ENCODE measurements at places on chromosomes 6 and 20.

- no peak for DNase-seq
Observed at GRCh38 chr6:149084808-149085556, 232.5 kb upstream of the TAB2 start.

DNA sequence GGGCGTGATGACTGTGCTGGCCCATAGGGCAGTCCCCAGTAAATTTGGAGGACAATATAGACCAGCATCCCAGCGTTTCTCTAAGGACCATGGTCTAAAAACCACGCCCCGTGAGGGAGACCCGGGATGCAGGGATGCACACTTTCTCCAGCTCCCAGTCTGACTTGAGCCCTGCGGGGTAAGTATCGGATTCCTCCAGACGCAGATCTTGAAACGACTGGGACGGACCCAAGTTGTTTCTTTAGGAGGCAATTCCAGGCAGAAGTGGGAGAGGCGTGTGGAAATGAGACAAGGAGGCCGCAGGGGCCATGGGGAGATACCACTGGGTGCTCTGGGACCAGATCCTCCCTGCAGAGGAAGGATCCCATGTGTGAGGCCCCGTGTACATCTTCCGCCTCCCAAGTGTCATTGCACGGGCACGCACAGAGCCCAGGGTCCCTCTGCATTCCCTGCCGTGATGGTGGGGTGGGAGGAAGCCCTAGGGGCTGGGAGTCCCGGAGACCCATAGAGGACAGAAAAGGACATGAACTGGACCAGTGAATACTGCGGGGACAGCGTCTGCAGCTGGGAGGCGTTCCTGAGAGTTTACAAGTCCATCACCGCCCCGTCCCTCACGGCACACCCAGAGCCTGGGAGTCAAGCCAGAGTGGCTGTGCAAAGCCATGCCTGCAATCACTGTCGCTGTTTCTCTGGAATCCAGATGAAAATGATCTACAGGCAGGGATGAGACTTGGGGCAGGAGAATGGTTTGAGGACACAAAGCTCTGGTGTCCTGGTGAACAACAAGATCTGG lies 522.9 kb downstream of the CDH26 start:
- no peak for DNase-seq

DNA sequence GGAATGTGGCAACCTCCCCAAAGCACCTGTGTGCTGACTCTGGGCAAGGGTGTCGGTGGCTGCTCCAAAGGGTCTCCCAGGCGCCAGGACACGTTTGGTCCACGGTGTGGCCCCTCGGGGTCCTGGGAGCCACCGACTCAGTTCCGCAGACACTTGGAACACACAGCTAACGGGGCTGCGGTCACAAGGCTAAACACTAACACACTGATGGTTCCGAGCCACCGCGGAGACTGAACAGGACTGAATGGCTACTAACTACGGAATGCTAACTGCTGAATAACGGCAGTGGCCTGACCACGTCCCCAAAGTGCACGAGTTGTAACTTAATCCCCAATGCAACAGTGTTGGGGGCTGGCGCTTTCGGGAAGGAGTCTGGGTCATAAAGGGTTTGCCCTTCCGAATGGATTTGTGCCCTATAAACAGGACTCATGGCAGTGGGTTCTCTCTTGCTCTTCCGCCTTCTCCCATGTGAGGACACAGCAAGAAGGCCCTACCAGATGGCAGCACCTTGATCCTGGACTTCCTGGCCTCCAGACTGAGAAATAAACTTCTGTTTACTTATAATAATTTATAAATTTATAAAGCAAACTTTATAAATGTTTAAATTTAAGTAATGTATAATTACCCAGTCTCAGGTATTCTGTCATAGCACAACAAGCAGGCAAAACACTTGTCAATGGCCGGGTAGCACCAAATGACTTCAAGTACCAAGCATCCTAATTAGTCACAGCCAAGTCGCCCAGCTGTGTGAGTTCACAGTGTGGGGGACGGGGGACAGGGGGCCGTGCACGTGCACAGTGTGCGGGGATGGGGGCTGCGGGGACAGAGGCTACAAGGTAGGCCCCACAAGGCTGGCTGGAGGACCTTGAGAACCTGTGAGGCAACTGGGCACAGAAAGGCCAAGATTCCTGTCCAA lies 2.3 kb upstream of the EEF1A2 start:
- no peak for DNase-seq

DNA sequence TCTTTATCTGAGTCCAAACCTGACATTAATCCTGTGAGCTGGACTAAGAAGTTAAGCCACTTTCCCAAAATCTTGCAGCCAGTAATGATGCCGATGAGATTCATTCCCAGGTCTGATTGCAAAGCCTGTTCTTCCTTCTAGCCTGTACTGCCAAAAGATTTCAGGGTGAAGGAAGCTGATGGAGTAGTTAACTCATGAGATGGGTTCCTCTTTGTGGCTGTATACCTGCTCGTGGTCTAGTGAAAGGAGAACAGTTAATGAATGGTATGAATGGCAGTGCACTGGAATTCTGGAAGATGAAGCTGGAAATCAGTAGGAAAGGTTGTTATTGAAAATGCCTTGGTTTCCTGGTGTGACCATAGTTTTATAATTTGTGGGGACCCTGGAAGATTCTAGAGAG lies 112.0 kb downstream of the FYN start:
- DNase-seq: no peak

DNA sequence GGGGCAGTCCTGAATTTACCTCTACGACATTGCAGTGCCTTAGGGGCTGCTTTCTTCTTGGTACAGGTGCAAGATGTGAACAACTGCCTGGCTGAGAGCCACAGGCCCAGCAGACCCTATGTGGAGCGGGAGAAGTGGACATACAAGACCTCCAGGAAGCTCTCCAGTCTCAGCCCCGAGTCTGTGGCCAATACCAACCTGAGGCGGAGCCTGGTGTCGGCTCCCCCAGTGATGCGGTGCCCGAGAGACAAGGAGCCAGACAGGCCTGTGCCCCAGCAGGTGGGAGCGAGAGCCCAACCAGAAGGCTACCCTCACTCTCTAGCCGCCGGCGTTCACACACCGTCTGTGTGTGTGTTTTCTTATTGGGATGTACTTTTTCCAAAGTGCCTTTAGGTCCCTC lies 59.6 kb downstream of the EFCAB8 start:
- DNase-seq: no peak

DNA sequence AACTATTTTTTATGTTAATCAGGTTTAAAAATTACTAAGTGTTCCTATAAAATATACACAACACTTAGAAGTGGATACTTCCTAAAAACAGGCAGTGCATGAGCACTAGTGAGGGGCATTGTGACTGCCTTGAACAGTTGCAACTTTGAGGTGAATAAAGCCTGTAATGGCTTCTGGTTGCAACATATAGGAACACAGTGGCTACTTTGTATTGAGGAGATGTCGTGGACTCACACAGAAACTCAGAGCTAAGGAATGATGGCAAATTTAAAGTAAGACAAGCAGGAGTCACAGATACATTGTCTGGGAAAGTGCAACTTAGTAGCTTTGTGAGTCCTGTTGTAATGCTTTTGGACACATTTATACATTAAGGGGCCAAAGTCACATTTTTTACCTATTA lies 861 bp upstream of the HLA-A start:
- DNase-seq: no peak

GRCh38 chr20:40641202-40641601 lies 47.8 kb downstream of the MAFB start:
- DNase-seq: no peak

All from glomerular endothelial cell (primary cell).